RKO (cell line): ENCODE measurements at places on chromosomes 6 and 20.

DNA sequence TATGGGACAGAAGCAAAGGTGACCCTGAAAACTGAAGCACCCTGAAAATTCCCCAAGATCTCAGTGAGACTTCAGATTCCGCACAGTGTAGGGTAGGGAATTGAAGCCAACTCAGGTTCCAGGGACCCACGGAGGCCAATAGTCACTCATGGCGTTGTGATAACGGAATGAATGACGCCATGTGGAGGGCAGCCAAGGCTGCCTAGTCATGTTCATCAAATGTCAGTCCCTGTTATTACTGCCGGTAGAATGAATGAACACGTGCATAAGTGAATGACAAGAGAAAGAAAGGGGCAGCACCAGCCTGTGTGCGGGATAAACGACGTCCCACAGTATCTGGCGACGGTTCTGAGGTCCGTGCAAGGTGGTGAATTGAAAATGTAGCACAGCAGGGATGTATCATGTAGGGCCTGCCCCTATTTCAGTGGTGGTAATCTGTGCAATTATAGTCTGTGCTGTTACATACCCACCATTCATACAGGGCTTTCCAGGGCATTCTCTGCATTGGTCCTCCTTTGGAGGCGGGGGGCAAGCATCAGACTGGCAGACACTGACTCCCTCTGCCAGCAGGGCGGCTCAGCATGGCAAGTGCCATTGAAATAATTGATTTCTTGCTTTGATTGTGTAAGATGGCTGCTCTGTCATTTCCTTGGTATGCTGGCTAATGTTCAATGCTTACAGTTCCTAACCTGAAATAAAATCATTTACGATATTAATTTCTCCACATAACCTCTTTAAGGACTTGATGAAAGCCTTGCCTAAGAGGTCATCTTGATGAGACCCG, 386.9 kb downstream of the CDH4 start:
- peak; percentile 14 for DNase-seq

DNA sequence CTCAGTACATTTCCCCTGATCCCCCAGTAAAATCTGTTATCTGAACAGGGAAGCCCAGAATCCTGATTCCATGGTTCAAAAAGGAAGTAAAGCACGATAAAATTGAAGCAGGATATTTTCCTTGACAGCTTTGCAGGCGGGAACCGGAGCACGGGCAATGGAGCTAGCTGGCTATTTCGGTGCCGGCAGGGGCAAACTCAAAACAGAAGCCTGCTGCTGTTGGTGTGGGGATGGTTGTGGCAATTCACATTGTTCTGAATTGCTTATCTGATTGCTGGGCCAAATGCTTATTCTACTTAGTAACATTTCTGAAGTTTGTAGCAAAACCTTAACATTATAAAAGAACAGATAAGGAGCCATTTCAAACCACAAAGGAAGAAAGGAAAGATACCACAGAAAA, 172.4 kb downstream of the MMS22L start:
- DNase-seq: no peak

DNA sequence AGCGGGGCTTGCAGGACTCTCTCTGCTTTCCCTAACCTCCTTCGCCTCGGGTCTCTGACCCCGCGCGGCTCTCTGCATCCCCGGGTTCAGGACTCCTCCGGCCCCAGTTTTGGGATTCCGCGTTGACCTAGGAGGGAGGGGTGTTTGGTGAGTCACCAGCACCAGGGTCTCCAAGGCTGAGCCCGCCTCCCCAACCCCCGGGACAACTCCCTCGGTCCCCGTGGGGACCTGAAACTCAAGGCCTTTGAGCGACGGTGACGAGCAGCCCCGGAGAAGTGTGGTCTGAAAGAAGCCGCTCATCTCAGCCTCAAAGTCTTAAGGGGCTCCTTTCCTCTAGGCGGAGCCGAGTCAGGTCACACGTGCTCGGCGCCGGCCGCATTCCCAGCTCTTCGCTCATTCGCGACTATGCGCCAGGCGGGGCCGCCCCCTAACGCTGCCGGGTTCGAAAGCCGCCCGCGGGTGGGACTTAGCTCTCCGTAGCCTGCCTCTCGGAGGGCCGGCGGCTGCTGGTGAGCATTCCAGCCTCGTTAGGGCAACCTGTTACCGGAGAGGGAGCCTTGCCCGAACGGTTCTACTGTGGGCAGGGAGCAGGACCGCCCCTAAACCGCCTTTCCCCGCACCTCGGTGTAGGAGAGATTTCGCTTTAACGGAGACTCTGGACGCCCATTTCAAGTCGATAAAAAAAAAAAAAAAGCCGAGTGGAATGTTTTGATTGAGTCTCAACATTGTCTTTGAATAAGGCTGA, 3.0 kb upstream of the PRDM13 start:
- DNase-seq: no peak

DNA sequence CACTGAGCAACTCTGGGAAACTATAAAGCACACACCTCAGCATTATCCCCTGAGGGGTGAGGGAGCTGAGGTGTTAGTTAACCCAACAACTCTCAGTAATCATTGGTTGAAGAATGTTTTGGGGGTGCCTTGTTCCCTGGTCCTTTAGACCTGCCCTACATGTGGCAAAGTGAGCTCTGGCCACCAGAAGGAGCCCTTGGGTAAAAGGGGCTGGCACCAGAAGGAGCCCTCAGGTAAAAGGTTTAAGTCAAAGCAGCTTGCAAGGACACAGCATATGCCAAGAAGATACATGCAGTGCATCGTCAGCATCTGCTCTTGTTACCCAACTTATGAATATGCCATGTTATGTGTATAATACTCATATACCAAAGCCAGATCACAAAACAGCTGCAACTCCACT, 1081.7 kb downstream of the KIF16B start:
- DNase-seq: no peak

DNA sequence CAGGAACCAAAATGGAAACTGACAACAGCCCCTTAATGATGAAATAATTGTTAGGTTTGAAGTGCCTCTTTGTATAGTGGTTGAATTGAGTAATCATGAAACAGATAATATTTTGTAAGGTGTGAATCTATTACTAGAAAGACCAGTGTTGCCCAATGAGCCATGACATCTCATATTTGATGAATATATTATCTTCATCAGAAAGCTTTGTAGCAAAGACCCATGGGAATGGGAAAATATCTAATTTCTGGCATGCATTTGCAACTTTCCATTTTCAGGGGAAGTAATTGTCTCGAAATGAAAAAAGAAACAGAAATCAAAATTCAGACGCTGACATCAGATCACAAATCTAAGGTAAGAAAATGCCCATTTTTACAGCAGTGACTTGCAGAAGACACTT, 57.3 kb upstream of the LAMP5 start:
- DNase-seq: no peak
